ENCODE measurements at places on chromosomes 13 and 19. TPM values are rescaled to one million over a fixed set of nuclear protein-coding genes. Genes with fewer than 3 reads are reported as not detected.

- H3K4me3 ChIP-seq: no peak overlapping the region
- no peak for DNase-seq
- no peaks in the 10 kb centered on the region for H3K36me3 ChIP-seq
- H3K27me3 ChIP-seq: no peaks in the 10 kb centered on the region
- no peak overlapping the region for H3K27ac ChIP-seq
Measured at GRCh38 chr19:43430976-43431375, 16.3 kb downstream of the TEX101 start.

CYP4F12 gene
- 4.2 TPM for total RNA-seq

ZAR1L gene
- not detected for total RNA-seq

DNA sequence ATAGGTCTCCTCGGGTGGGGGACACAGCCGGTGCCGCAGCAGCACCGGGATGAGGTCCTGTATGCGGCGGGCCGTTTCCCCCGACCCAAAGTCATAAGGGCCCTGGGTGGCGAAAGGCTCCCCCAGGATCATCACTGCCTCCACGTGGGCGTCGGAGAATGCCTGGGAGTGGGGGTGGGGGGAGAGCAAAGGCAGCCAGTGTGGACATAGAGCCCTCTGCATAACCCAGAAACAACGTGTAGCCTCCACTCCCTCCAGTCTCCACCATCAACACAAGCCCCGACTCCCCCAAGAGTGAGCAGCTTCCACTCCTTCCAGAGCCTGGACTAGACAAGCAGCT, 1.7 kb upstream of the NUMBL start:
- no peak overlapping the region for H3K27ac ChIP-seq
- H3K36me3 ChIP-seq: peaks cover 8% of the 10 kb centered on the region
- no peak overlapping the region for H3K4me3 ChIP-seq
- DNase-seq: no peak
- peaks cover 18% of the 10 kb centered on the region for H3K4me1 ChIP-seq
- no peaks in the 10 kb centered on the region for H3K27me3 ChIP-seq

GRCh38 chr13:76976490-76976889, 15.4 kb upstream of the CLN5 start:
- no peak overlapping the region for H3K4me3 ChIP-seq
- DNase-seq: no peak
- peaks cover 2% of the 10 kb centered on the region for H3K27me3 ChIP-seq
- H3K4me1 ChIP-seq: no peaks in the 10 kb centered on the region
- H3K36me3 ChIP-seq: no peaks in the 10 kb centered on the region

- no peak for DNase-seq
- H3K4me1 ChIP-seq: no peaks in the 10 kb centered on the region
- no peaks in the 10 kb centered on the region for H3K36me3 ChIP-seq
- H3K4me3 ChIP-seq: no peak overlapping the region
Measured at GRCh38 chr19:35904311-35905068, 2.2 kb downstream of the HCST start.

DNA sequence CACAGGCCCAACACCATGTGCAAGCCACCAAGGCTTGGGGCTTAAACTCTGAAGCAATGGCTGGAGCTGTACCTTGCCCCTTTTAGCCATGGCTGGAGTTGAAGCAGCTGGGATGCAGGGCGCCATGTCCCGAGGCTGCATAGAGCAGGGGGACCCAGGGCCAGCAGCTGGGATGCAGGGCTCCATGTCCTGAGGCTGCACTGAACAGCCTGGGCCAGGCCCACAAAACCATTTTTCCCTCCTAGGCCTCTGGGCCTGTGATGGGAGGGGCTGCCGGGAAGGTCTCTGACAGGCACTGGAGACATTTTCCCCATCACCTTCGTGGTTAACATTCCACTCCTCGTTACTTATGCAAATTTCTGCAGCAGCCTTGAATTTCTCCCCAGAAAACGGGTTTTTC, 10.8 kb downstream of the TRAPPC2B start:
- H3K36me3 ChIP-seq: peaks cover 28% of the 10 kb centered on the region
- no peaks in the 10 kb centered on the region for H3K4me1 ChIP-seq
- H3K27ac ChIP-seq: no peak overlapping the region
- H3K4me3 ChIP-seq: no peak overlapping the region

GRCh38 chr19:28414748-28415147, 798.2 kb downstream of the UQCRFS1 start:
- H3K27ac ChIP-seq: no peak overlapping the region
- H3K4me1 ChIP-seq: no peaks in the 10 kb centered on the region
- H3K27me3 ChIP-seq: no peaks in the 10 kb centered on the region
- DNase-seq: no peak
- no peak overlapping the region for H3K4me3 ChIP-seq

DNA sequence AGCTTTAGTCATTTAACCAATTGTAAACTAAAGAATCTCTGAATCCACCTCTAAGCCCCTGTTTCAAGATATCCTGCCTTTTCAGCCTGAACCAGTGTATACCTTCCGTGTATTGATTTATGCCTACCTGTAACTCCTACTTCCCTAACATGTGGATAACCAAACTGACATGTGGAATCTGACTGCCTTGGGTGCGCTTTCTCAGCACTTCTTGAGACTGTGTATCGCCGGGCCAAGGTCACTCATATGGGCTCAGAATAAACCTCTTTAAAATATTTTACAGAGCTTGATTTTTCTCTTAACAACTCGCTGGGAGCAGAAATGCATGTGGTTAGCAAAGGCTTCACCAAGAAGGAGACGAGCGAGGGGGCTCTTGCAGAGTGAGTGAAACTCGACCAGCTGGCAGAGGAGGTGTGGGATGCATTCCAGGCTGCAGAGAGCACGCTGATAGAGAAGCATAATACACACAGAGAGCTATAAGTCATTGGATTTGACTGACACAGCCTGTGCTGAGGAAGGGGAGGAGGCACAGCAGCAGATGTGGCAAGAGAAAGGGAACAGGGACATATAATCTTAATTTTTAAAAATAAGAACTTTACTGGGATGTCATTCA, 268.2 kb upstream of the MAB21L1 start:
- no peaks in the 10 kb centered on the region for H3K36me3 ChIP-seq
- no peaks in the 10 kb centered on the region for H3K4me1 ChIP-seq
- DNase-seq: peak; percentile 67
- H3K27me3 ChIP-seq: no peaks in the 10 kb centered on the region
- no peak overlapping the region for H3K4me3 ChIP-seq

- no peak overlapping the region for H3K4me3 ChIP-seq
- H3K27me3 ChIP-seq: no peaks in the 10 kb centered on the region
- H3K27ac ChIP-seq: no peak overlapping the region
- H3K36me3 ChIP-seq: no peaks in the 10 kb centered on the region
- H3K4me1 ChIP-seq: peaks cover 4% of the 10 kb centered on the region
Measured at GRCh38 chr13:31866099-31866498, 126.8 kb downstream of the RXFP2 start.

DNA sequence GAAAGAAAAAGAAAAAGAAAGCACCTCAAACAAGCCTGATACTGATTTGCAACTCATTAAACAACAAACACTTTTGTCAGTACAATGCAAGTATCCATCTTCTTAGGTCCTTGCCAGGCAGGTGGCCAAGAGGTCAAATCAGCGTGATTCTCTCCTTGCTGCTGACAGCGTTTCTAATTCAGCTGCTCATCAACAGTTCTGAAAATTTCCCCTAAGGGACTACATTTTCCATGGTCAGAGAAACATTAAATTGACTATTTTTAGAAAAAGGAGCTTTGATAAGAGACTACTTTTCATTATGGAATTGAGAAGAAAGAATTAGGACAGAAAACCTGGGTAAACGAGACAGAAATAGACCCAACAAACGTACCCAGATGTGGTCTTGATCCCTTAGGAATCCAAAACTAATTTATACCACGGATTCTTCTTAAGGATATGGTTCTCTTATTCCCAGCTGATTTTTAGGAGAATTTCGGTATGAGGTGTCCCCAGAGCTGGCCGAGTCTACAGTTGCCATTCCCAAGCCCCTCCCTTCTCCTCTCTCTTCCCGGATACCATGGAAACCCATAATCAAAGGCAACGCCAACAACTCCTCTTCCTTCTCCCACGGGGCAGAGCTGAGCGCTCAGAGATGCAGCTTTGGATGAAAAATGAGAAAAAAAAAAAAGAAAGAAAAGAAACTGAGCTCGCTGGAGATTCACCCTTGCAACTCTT, 29.5 kb upstream of the CEBPG start:
- peak; percentile 32 for DNase-seq
- H3K27ac ChIP-seq: no peak overlapping the region
- no peaks in the 10 kb centered on the region for H3K36me3 ChIP-seq
- H3K4me1 ChIP-seq: no peaks in the 10 kb centered on the region

GRCh38 chr13:38980750-38981078, 9.9 kb downstream of the STOML3 start:
- DNase-seq: no peak
- H3K4me1 ChIP-seq: no peaks in the 10 kb centered on the region
- no peaks in the 10 kb centered on the region for H3K36me3 ChIP-seq
- H3K27ac ChIP-seq: no peak overlapping the region
- no peaks in the 10 kb centered on the region for H3K27me3 ChIP-seq

VSTM2B gene
- not detected for total RNA-seq

DNA sequence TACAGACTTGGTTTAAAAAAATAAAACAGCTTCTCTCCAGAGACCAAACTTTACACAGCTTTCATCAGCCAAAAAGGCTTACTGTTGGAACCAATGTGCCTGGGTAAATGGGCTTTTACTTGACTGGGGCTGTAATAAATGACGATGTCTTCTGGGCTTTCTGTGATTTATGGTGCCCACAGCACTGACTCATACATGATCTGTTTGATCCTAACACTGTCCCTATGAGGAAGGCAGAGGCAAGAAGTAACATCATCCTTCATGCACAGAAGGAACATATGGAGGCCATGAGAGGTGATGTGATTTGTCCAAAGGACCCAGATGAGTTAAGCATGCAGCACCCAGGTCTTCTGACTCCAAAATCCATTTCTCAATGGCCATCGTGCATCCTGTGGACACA, 77.4 kb downstream of the DOCK9 start:
- no peak for DNase-seq
- H3K27me3 ChIP-seq: no peaks in the 10 kb centered on the region
- no peak overlapping the region for H3K27ac ChIP-seq
- H3K36me3 ChIP-seq: peaks cover 21% of the 10 kb centered on the region

LRRC8E gene
- 8.6 TPM for total RNA-seq

DNA sequence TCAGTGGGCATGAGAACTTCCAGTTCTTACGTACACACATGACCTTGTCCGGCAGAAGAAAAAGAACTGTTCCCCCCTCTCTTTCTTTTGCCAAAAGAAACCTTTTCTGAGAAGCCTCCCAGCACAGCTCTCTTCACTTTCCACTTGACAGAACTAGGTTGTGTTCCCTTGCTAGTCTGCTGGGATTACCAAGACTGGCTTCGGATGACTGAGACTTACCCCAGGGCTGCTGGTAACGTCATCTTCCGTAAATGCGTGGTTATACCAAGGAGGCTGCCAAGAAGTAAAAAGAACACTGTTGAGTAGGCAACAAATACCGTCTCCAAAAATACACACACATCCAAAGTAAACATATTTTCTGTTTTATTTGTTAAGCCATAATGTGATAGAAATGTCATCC, 908.2 kb downstream of the EFNB2 start:
- no peak overlapping the region for H3K27ac ChIP-seq
- no peaks in the 10 kb centered on the region for H3K27me3 ChIP-seq
- no peak overlapping the region for H3K4me3 ChIP-seq
- no peak for DNase-seq
- no peaks in the 10 kb centered on the region for H3K4me1 ChIP-seq
- H3K36me3 ChIP-seq: no peaks in the 10 kb centered on the region

CYP2A7 gene
- total RNA-seq: 1.6 TPM

GRCh38 chr13:95710313-95710712, 33.4 kb downstream of the DNAJC3 start:
- no peak overlapping the region for H3K4me3 ChIP-seq
- H3K27me3 ChIP-seq: no peaks in the 10 kb centered on the region
- H3K27ac ChIP-seq: peak overlapping the region; percentile 63
- no peaks in the 10 kb centered on the region for H3K4me1 ChIP-seq
- DNase-seq: no peak

CEACAM18 gene
- not detected for total RNA-seq

DNA sequence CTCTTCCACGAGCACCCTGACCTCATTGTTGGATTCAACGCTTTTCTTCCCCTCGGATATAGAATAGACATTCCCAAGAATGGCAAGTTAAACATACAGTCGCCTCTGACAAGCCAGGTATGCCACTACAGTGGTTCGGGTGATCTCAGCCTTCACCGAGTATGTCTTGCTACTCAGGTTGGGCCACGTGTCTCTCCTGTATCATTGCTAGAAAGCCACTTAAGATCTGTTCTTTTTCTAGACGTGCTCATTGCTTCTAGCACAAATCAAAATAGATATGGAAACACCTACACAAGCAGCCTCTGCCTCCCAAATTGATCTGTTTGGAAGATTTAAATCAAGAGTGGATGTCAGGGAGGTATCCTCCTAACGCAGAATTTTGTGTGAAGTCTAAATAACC, 2.3 kb downstream of the SIN3B start:
- peaks cover 5% of the 10 kb centered on the region for H3K4me1 ChIP-seq
- no peak overlapping the region for H3K27ac ChIP-seq
- no peaks in the 10 kb centered on the region for H3K27me3 ChIP-seq
- no peak for DNase-seq

- peaks cover 6% of the 10 kb centered on the region for H3K4me1 ChIP-seq
- DNase-seq: peak; percentile 17
- H3K4me3 ChIP-seq: no peak overlapping the region
- H3K27me3 ChIP-seq: no peaks in the 10 kb centered on the region
- H3K36me3 ChIP-seq: no peaks in the 10 kb centered on the region
- H3K27ac ChIP-seq: no peak overlapping the region
Measured at GRCh38 chr13:113981194-113981605, 7.3 kb upstream of the C13orf46 start.

FLT3LG gene
- 8.9 TPM for total RNA-seq

DNA sequence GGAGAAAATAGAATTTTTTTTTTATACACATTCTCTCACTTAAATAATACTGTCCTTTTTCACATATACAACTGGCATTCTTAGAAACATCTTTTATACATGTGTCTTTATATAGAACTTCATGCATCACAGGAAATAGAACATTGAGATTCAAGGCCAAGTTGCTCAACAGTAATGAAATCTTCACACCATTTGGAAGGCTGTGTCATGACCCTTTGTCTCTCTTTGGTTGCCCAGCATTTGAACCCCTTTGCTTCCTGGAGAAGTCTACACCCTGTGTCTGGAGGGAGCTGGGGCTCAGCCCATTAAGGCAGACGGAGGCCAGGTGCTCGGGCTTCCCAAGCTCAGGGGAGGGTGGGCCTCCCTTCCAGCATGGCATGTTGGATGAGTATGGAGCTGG, 41.1 kb downstream of the B3GLCT start:
- no peak for DNase-seq
- no peak overlapping the region for H3K4me3 ChIP-seq
- no peaks in the 10 kb centered on the region for H3K27me3 ChIP-seq

- H3K4me3 ChIP-seq: no peak overlapping the region
- no peak for DNase-seq
- no peaks in the 10 kb centered on the region for H3K27me3 ChIP-seq
- peaks cover 21% of the 10 kb centered on the region for H3K36me3 ChIP-seq
- H3K4me1 ChIP-seq: peaks cover 14% of the 10 kb centered on the region
Measured at GRCh38 chr13:50015750-50016149, 506 bp downstream of the KCNRG start.

Measured in lung (tissue), 17 donors.